ENCODE measurements at places on chromosomes 3 and 15. TPM values are rescaled to one million over a fixed set of nuclear protein-coding genes. Genes with fewer than 3 reads are reported as not detected.

GRCh38 chr3:64728428-64728827 is 40.6 kb upstream of the ADAMTS9 start:
- no peaks in the 10 kb centered on the region for H3K36me3 ChIP-seq
- H3K27me3 ChIP-seq = no peaks in the 10 kb centered on the region
- no peak for DNase-seq
- H3K4me3 ChIP-seq = no peak overlapping the region
- H3K27ac ChIP-seq = no peak overlapping the region

GRCh38 chr3:16058521-16058920 is 116.0 kb upstream of the GALNT15 start:
- no peak overlapping the region for H3K4me3 ChIP-seq
- H3K27me3 ChIP-seq = peaks cover 8% of the 10 kb centered on the region
- H3K4me1 ChIP-seq = no peaks in the 10 kb centered on the region
- no peak overlapping the region for H3K27ac ChIP-seq
- no peak for DNase-seq
- no peaks in the 10 kb centered on the region for H3K36me3 ChIP-seq

GRCh38 chr15:40769274-40770146 is at the start of gene C15orf62:
Gene C15orf62 (plus strand): TSS chr15:40769980. CDS start chr15:40770496, 516 bp downstream.
- DNase-seq = peak; percentile 81
- H3K27me3 ChIP-seq = no peaks in the 10 kb centered on the region

GHSR gene
- total RNA-seq = not detected

TGFBR2 gene
- 99.1 TPM for total RNA-seq

TRIM42 gene
- total RNA-seq = not detected

KY gene
- total RNA-seq = not detected
